Smooth muscle cell of the brain vasculature (primary cell): ENCODE measurements at places on chromosomes 1 and 21.

GRCh38 chr21:29238967-29239290 is 59.8 kb upstream of the BACH1 start:
- no peak for DNase-seq

- no peak for DNase-seq
These were observed 86.5 kb upstream of the IFFO2 start for GRCh38 chr1:19042675-19043578.

- DNase-seq: no peak
These were observed 140.6 kb downstream of the GALNT2 start for GRCh38 chr1:230207598-230207997.

- no peak for DNase-seq
These were observed 11.8 kb upstream of the RPL5 start for GRCh38 chr1:92820024-92820423.

- DNase-seq: no peak
These were observed 21.7 kb upstream of the CPLANE2 start for GRCh38 chr1:16258591-16259135.

DNA sequence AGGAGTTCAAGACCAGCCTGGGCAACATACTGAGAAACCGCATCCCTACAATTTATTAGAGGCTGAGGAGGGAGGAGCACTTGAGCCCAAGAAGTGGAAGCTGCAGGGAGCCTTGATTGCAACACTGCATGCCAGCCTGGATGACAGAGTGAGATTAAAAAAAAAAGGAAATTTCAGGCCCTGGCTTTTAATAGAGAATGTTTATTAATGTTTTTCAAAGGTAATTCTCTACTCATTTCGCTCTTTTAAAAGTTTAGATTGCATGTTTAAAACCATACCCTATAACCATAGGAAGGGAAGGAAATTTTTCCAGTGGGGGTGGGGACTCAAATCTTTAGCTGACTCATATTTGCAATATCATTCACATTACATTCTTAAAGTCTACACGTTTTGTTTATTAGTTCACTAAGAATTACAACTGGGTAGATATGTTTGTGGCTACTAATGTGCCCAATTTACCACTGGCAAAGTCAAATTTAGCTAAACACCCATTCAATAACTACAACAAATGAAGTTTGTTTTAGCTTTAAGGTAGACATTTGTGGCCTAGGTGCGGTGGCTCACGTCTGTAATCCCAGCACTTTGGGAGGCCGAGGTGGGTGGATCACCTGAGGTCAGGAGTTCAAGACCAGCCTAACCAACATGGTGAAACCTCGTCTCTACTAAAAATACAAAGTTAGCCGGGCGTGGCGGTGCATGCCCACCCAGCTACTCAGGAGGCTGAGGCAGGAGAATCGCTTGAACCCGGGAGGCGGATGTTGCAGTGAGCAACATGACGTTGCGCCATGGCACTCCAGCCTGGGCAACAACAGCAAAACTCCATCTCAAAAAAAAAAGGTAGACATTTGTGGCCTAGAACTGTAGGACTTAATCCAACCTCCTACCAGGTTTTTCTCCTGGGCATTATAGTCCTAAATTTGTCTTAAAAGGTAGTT is 5.0 kb downstream of the KDM5B start:
- no peak for DNase-seq

- no peak for DNase-seq
These were observed 27.7 kb downstream of the TRIM11 start for GRCh38 chr1:228378873-228379460.
